ENCODE measurements at places on chromosomes 7 and 10. TPM values are rescaled to one million over a fixed set of nuclear protein-coding genes. Genes with fewer than 3 reads are reported as not detected.

The TSPAN15 gene
- total RNA-seq: 3.6 TPM

The GCK gene
- total RNA-seq: not detected

The AS3MT gene
- total RNA-seq: 4.4 TPM

The P4HA1 gene
- total RNA-seq: 13.8 TPM

The BHLHA15 gene
- total RNA-seq: 8.0 TPM

The LOXL4 gene
- 2.5 TPM for total RNA-seq

The LRRC18 gene
- total RNA-seq: 0.19 TPM

The ABCA13 gene
- 0.38 TPM for total RNA-seq

The ARHGEF5 gene
- 59.3 TPM for total RNA-seq

The SPDYE18 gene
- not detected for total RNA-seq
